Fibroblast of skin of left quadriceps (primary cell): ENCODE measurements at places on chromosomes 7 and 10.

- no peak for DNase-seq
Observed at GRCh38 chr10:84987039-84987438, 658.6 kb downstream of the CCSER2 start.

DNA sequence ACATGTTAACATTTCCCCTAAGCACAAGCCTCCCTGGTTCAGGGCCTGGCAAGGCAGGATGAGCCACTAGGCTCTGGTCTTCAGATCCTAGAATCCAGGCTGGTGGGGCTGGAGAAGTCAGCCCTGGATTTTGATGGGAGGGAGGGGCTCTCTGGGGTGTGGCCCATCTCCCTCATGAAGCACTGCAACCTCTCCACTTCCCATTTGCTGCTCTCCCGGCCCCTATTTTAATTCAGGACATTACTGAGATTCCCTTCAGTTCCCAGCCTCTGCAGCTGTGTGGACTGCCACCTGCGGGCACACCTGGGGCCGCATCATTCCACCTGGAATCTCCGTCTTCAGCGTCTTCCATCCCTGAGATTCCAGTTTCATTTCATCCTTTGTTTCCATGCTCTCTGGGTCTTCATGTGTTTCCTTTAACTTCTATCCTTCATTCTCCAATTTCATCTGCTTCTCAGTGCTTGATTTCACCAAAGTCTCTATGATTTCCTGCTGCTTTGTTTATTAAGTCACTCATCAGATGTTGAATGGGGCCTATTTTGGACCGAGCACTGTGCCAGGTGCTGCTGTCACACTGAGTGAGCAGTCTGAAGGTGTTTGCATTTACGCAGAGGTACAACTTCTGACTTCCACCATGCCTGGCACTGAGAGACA is 253.6 kb downstream of the WDR37 start:
- no peak for DNase-seq

GRCh38 chr7:147798001-147798400 is 792.6 kb upstream of the C7orf33 start:
- DNase-seq, result peak; percentile 5

- DNase-seq, result peak; percentile 40
Observed at GRCh38 chr10:93199191-93199751, 125.6 kb downstream of the CYP26A1 start.

DNA sequence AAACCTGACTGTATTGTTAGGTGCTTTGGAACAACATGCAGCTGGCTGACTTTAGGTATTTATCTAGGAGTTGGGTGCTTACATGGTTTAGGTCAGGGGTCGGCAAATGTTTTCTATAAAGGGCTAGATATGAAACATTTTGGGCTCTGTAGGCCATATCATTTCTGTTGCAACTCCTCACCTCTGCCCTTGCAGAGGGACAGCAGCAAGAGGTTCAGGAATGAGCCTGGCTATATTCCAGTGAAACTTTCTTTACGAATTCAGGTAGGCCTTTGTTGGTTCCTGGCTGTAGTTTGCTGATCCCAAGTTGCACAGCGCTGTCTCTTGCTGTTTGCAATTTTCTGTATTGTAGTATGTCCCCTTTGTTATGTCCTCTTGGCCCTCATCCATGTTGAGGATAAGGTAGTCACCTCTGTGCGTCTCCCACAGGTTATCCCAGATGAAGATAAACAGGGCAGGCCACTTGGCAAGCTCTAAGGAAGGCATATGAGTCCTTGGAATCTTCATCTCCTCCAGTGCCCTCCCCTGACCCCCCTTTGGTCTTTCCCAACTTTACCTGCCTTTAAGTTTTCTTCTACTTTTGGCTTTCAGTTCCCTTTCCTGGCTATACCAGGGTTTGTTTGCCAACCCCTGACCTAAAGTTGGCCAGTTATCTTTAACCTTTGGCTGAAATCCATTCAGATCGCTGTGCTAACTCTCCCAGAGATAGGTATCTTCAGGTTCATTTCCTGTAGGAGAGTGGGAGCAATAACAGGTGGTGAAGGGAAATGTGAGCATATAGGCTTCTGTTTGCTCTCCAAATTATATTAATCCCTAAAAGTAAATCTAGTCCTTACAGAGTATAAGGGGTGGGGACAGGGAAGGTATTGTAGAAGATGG is 36.1 kb downstream of the SGPL1 start:
- no peak for DNase-seq

DNA sequence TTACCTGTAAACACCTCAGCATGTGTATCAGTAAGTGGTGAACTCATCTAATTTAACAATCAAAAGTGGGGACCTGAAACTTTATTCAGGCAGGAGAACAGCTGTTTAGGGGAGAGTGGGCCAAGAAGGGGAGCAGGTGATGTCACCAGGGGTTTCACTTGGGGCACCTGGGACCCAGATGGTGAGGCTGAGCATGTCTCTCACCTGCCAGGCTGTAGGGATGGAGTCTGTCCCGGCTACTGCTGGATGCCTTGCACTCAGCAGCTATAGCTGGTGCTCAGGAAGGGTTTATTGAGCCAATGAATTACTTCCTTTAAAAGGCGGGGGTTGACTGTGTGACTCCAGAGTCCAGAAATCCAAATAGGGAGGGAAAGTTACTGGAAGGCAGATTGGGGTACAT is 23.0 kb downstream of the CDH23 start:
- no peak for DNase-seq

GRCh38 chr7:133099633-133100286 is 17.9 kb upstream of the CHCHD3 start:
- DNase-seq, result no peak

GRCh38 chr10:78784546-78784945 is 284.2 kb upstream of the ZMIZ1 start:
- no peak for DNase-seq

DNA sequence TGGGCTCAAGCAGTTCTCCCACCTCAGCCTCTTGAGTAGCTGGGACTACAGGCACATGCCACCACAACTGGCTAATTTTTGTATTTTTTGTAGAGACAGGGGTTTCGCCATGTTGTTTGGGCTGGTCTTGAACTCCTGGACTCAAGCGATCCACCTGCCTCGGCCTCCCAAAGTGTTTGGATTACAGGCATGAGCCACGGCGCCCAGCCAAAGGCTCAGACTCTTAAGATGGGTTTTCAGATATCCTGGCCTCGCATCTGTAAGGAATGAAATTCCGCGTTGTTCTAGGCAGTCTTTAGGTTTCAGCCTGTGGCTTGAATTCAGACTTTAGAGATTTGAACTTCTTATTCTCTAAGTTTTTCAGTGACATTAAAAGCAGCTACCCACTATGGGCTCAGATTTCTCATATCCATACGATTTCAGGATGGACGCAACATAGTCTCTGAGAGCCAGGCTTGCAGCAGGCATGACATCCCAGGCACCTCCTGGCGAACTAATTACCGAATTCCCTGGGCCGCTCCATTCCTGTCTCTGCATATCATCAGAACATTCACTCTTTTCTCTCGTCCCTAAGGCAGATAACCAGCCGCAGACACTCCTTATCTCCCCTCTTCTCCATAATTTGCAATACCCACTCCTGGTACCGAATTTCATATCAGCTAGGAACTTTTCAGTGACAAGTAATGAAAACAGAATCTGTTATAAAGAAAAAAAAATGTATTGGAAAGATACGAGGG is 29.7 kb downstream of the IL15RA start:
- DNase-seq, result no peak

DNA sequence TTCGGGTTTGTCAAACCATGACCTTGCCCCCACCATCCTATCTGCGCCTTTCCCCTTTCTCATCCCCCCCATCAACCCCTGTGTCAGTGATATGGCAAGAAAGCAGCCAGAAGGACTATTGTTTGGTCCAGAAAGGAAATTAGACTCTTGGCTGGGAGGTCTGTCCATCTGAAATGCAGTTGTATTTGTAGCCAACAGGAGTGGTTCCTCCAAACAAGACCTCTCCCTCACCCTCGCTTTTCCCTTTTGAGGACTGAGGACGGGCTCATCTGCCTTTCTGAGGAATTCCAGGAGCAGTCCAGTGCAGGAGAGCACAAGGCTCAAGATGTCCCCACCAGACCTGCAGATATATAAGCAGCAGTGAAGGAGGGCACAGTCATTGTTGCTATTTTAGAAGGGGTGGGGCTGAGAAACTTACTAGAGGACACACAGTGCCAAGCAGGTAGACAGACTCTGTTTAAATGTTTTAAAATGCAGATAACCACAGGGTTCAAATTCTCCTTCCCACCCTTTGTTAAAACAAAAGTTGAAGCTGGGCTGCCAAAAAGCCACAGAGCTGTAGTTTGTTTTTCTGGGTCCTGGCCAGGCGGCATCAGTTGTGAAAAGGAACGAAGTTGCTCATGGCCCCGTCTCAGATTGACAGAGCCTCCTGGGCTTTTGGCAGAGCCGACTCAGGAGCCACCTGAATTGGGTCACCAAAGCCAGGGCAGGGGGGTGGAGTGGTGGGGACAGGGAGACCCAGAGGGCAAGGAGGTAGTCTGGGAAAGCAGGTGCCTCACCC is 37.3 kb downstream of the CYP17A1 start:
- no peak for DNase-seq

GRCh38 chr10:34814223-34814912 is 728 bp downstream of the PARD3 start:
- no peak for DNase-seq

- no peak for DNase-seq
Observed at GRCh38 chr10:11167233-11167966, 149.7 kb downstream of the CELF2 start.

- DNase-seq, result no peak
Observed at GRCh38 chr10:33483124-33483815, 148.8 kb upstream of the NRP1 start.

- DNase-seq, result peak; percentile 30
Observed at GRCh38 chr7:90455163-90456030, 14.0 kb upstream of the PTTG1IP2 start.

- no peak for DNase-seq
Observed at GRCh38 chr7:21616091-21616490, 73.3 kb downstream of the DNAH11 start.

DNA sequence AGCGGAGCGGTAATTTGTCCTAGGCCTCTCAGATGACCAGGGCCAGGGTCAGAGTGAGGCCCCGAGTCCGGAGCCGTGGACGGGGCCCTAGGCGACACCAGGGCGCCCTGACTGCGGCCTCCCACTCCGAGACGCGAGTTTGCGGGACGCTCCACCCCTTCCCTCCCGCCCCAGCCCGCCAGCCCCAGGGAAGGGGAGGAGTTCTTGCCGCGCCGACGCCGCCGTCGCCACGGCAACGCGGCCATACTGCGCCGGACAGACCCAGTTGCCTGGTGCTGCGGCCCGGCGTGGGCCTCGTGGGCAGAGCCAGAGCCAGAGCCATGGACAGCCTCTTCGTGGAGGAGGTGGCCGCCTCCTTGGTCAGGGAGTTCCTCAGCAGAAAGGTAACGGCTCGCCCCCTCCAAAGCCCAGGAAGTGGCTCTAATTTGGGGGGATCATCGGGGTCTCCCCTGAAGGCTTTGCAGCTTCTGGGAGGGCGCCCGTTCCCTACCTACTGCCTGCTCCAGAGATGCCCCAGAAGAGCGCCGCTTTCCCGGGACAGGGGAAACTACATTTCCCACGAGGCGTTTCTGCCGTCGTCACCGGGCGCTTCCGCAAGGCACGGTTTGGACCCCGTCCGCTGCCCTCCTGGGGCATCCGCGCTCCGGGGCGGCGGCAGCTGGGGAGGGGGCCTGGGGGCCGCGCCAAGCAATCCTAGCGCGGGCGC is at the start of gene MINDY4:
MINDY4 (plus strand) TSS at position 244 of the 706 bp plus-strand sequence; CDS start at position 321, 77 bp downstream.
- DNase-seq, result peak; percentile 43

DNA sequence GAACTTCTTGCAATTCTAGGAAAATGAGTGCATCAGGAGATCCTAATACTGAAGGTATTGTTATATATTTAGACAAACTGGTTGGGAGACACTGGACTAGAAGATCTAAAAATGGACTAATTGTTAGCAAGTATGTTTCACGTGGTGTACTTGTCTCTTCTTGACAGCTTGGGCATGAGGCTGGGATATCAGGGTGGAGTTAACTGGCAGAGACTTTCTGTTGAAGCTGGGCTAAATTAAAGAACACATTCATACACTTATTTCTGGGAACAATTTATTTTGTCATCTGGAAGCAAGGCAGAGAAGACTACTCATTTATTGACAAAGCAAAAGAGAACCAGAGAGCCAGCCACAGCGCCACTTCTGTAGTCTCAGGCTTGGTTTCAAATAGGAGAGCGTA is 25.9 kb downstream of the TYW1 start:
- DNase-seq, result no peak

- DNase-seq, result peak; percentile 5
Observed at GRCh38 chr10:129756912-129757901, 206.9 kb downstream of the EBF3 start.

GRCh38 chr7:129626896-129627295 is 15.4 kb downstream of the NRF1 start:
- no peak for DNase-seq
